ENCODE measurements at places on chromosomes 13 and 19. TPM values are rescaled to one million over a fixed set of nuclear protein-coding genes. Genes with fewer than 3 reads are reported as not detected.

- no peak for DNase-seq
Measured at GRCh38 chr19:8456064-8456463, 11.3 kb downstream of the HNRNPM start.

- DNase-seq, result no peak
Measured at GRCh38 chr19:8517551-8518442, 3.8 kb upstream of the ZNF414 start.

DNA sequence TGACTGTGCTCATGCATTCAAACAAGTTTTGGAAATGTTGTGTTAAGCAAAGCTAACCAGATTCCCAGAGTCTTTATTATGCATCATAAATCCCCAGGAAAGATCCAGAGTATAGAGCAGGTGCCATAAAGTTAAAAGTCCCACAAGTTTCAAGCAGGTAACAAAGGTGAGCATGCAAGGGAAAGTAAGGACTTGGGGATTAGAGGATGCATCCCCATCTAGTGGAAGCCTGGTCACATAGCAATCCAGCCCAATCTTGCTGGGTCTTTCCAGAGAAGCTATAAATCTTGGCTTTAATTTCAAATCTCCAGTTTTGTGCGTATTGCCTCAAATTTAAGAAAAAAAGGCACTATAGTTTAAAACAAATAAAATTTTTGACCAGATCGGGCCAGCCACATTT, 72.7 kb downstream of the ZNF254 start:
- DNase-seq, result no peak

DNA sequence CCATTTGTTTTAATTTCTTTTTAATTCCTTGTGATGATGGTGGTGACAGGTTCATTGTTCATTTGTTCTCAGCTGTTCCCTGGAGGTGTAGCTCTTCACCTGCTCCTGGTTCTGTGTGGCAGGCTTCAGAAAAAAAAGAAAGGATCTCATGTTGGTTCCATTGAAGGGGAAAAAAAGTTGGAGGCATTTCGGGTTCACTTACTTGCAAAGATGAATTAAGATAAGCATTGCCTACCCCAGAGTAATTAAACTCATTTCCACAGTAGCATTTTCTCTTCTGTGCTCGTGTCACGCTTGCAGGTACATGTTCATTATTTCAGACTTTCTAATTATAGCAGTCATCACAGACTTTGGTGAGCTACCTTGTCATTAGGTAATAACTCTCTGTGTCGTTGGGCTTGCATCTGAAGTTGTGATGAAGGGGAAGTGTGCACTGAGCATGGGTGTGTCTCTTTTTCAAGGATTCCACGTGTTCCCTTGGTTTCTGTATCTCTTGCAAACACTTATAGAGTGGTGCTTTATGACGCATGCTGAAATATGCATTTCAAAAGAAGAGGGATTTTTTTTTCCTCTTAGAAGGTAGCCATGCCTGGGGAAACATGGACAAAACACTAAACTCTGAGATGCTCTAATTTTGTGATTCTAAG, 69.1 kb downstream of the MTUS2 start:
- DNase-seq, result no peak

- DNase-seq, result no peak
Measured at GRCh38 chr13:28659621-28659970, 666 bp downstream of the POMP start.

GRCh38 chr19:45234089-45234869, 10.9 kb downstream of the EXOC3L2 start:
- no peak for DNase-seq

GRCh38 chr13:49421391-49421790, 22.5 kb downstream of the CAB39L start:
- no peak for DNase-seq

GRCh38 chr19:58538257-58539168, 5.4 kb upstream of the TRIM28 start:
- no peak for DNase-seq

- DNase-seq, result no peak
Measured at GRCh38 chr19:46016426-46017094, 6.3 kb downstream of the PGLYRP1 start.

- DNase-seq, result peak; percentile 90
Measured at GRCh38 chr19:30682999-30683536, 310.9 kb downstream of the ZNF536 start.

DNA sequence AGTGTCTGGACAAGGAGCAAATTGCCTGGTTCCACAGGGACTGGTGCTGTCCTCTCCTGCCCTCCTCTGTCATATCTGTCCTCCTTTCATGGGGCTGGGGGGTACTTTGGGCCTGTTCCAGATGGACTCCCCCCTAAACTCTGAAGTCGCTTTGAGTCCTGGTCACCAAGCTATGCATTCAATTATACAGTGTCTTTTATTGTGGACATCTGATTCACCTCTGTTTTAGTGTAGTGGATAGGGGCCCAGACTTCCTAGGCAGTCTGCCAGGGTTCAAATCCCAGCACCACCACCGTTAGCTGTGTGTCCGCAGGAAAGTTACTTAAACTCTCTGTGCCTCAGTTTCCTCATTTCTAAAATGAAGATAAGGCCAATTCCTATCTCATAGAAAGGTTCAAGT, 21.0 kb upstream of the IRS2 start:
- DNase-seq, result no peak

- DNase-seq, result no peak
Measured at GRCh38 chr19:38669552-38669951, 22.1 kb downstream of the ACTN4 start.

DNA sequence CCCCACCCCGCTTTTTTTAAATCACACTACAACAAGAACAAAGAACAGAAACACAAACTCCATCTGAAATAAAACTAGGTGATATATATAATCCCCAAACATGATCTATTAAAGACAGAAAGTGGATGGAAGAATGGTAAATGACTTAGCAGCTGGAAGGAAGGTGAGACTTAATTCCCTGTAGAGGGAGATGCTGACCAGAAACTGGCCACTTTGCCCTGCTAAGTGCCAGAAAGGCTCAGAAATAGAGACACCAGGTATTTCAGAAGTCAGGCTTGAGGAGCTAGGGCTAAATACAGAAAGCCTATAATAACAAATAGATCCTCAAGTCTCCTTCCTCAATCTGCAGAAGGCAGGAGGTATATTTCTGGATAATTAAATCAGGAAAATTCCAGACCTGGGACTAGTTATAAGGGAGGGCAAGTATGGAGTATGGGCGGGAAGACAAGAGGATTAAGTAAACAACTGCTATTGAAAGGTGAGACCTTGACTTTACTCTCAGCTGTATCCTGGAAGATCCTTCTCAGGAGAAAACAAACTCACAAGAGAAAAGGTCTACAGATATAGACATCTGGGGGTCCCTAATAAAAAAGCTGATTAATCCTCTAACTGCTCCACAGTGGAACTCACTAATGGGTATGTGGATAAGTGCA, 32.2 kb downstream of the MTRF1 start:
- no peak for DNase-seq

GRCh38 chr19:16894080-16894479, 5.3 kb downstream of the F2RL3 start:
- DNase-seq, result no peak

- no peak for DNase-seq
Measured at GRCh38 chr13:51927129-51927528, 65.4 kb downstream of the CCDC70 start.

The ZNF177 gene
- 0.48 TPM for total RNA-seq

The CCDC169 gene
- total RNA-seq, result 0.48 TPM

The SAFB gene
- total RNA-seq, result 69.9 TPM

The CCNE1 gene
- 2.0 TPM for total RNA-seq

The KLK10 gene
- total RNA-seq, result not detected
